ENCODE measurements at places on chromosomes 2 and 18.

- DNase-seq: no peak
Measured at GRCh38 chr2:237603718-237604362, 13.3 kb upstream of the RAB17 start.

GRCh38 chr2:120441351-120441700, 95.4 kb downstream of the INHBB start:
- DNase-seq: no peak

DNA sequence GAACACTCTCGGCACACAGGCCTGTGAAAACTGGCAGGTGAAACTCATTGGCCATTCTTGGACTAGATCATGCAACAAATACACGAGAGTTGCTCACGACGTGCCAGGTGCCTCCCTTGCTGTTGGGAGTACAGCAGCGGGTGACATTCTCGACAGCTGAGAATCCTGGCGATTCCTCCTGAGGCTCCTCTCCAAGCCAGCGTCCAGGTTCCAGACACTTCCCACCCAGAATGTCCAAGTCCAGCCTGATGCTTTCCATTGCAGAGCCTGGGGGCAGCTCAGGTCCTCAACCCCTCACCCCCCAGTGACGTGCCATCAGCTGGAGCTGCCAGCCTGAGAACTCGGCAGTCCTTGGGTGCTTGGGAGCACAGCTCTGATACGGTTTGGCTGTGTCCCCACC, 124.2 kb downstream of the PXDN start:
- DNase-seq: peak; percentile 68

GRCh38 chr2:27212626-27213471, 781 bp upstream of the SLC5A6 start:
- DNase-seq: no peak

GRCh38 chr18:76405280-76405679, 89.8 kb downstream of the ZNF516 start:
- no peak for DNase-seq

- no peak for DNase-seq
Measured at GRCh38 chr2:74025971-74026612, 41.4 kb downstream of the TET3 start.

Measured in cardiac septum (tissue), 1 donor.